ENCODE measurements at places on chromosomes 16 and 17. TPM values are rescaled to one million over a fixed set of nuclear protein-coding genes. Genes with fewer than 3 reads are reported as not detected.

The ADAP2 gene
- total RNA-seq = 0.79 TPM

The TBC1D3G gene
- total RNA-seq = not detected

The CRISPLD2 gene
- total RNA-seq = 1.5 TPM

The IRF8 gene
- not detected for total RNA-seq

The QPRT gene
- 2.9 TPM for total RNA-seq

The MPV17L gene
- 0.53 TPM for total RNA-seq

The TEKT3 gene
- not detected for total RNA-seq

The PRSS27 gene
- 0.92 TPM for total RNA-seq

The PPP1R27 gene
- total RNA-seq = not detected

The ALOX12 gene
- total RNA-seq = not detected

The FGF11 gene
- 0.19 TPM for total RNA-seq

The ABI3 gene
- total RNA-seq = 0.25 TPM

The CA5A gene
- not detected for total RNA-seq

The HCRT gene
- total RNA-seq = not detected

The KRT33A gene
- not detected for total RNA-seq

The HOXB5 gene
- total RNA-seq = not detected

The CACNA1G gene
- 0.37 TPM for total RNA-seq

The IGFALS gene
- total RNA-seq = under 0.01 TPM

The CENPT gene
- 27.5 TPM for total RNA-seq

The ARHGAP44 gene
- total RNA-seq = 5.9 TPM

The CD7 gene
- total RNA-seq = not detected

The CDK5R1 gene
- 0.79 TPM for total RNA-seq

The CCDC154 gene
- total RNA-seq = 0.37 TPM

The ERN2 gene
- 0.19 TPM for total RNA-seq

The MYH10 gene
- 200 TPM for total RNA-seq
